C1 segment of cervical spinal cord (tissue), 14 donors: ENCODE measurements at places on chromosomes 13 and 19.

DNA sequence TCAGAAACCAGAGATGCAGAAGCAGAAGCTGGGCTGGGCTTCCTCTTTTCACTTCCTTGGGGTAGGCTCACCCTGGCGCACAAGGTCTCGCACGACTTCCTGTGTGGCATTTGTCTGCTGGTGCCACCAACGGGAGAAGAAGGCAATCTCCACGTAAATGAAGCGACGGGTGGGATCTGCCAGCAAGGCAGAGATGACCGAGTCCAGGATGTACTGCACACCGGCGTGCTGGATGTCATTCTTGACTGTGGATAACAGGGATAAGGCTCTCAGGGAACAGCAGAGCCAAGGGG is 1.3 kb downstream of the MAN2B1 start:
- peak; percentile 45 for DNase-seq

DNA sequence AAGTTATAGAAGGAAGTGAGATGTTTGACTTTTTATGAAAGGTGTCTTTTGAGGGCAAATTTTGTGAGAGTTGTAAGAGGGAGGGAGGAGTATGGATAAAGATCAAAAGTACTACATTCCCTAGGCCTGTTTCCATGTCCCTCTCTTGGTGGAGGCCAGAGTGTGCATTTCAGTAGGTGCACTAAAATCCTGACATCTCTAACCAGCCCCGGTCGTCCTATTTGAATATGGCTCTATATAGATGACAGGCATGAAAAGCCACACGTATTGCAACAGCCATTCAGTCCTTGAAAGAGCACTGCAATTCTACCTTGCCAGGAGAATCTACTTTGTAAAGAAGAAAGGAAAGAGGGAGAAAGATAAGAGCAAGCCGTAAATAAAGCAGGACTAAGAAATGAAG is 510.1 kb downstream of the IRS2 start:
- DNase-seq, result no peak

DNA sequence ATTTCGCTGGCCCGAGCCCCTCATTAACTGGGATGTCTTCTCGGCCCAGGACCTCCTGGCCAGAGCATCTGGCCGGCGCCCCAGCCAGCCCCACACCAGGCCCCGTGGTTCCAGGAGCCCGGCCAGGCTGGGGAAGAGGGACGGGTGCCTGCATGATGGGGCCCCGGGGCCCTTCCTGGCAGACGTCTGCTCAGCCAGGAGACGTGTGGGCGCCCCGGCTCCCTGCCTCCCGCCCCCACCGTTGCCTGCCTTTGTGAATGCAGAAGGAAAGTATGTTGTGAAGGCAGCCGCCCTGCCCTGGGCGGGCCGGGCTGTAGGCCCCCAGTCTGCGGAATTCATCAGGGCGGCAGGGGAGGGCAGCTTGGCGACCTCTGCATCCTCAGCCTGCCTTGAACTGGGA is 4.4 kb upstream of the COMP start:
- peak; percentile 58 for DNase-seq

DNA sequence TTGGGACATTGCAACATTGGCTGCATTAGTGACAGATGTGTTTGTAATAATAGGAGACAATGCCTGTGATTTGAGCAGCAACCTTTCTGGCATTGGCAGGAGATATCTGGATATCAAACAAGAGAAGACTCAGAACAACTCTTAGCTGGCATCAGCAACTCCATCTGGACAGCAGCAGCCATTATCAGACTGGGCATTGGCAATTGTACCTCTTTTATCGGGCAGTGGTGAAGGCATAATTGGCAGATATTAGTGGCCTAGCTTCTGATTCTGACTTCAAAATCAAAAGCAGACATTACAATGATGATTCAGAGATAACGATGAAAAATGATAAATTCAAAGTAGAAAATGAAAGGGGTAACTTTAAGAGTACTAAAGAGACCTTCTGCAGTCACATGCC is 1193.7 kb downstream of the EFNB2 start:
- DNase-seq, result no peak

GRCh38 chr13:106573284-106573846 is 5.4 kb upstream of the ARGLU1 start:
- no peak for DNase-seq

- DNase-seq, result no peak
Measured at GRCh38 chr19:35059006-35059798, 17.7 kb downstream of the HPN start.

DNA sequence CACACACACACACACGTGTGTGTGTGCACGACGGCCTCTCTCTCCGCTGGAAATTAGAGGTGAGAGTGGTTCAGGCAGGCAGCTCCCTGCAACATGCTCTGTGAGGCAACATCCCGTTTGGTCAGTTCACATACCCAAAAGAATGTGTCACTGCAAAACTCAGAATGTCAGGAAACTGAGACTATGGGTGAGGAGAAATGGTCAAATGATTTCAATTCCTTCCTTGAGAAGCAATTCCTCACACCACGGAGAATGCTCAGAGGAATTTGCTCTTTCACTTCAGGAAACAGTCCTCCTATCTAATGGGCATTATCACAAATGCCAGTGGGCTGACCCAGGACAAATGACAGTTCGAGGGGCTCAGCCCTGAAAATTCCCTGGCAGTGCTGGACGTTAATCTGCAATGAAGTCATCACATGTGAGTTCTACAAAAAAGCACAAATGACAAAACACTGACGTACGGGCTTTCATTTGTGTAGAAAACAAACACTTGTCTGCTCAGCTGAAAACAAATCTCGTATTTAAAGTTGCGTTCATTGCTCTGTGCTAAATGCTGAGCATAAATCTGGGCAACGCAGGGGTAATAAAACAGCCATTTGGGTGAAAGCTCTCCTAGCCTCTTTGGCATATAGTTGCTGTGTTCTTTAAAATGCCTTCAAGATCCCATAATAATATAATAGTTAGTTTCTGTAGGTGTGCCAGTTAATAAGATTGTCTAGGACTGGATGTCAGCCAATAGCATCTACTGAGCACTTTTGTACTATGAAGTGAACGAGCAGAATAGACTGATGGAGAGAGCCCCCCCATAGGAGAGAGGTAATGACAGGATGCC is 18.6 kb upstream of the LATS2 start:
- no peak for DNase-seq

DNA sequence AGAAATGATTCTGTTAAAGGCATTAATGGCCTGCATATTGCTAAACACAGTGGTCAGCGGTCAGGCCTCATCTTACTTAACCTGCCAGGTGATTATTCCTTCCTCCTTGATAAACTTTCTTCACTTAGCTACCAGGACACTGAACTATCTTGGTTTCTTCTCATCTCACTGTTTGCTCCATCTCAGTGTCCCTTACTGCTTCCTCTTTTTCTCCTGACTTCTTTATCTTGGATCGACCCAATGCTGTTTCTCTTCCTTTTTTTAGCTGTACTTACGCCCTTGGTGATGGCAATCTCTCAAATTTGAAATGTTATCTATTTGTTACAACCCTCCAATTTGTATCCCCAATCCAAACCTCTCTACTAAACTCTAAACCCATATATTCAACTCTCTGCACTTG is 7.8 kb upstream of the CLC start:
- DNase-seq, result no peak

DNA sequence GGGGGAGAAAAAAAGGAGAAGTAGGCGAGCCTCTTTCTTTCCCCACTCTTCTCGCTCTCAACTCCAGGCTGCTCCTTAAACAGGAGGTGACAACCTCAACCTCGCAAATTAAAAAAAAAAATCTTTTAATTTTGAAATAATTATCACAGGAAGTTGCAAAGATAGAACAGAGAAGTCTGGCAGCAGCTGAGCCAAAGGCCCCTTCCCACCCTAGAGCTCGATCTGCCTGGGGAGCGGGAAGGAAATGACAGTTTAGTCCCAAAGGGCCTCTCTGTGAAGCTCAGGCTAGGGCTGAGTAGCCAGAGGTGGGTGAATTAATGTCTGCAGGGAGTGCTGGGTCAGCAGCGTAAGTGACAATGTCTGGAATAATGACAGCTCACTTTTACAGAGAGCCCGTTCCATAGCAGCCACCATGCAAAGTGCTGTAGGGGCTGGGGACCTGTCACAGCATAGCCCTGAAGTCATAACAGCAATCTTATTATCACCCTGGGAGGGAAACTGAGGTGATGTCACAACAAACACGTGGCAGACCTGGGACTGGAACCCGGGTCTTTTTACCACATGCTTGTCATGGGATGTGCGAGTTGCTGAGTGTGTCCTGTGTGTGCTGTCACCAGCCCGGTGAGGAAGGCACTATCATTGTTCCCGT is 8.8 kb upstream of the CD22 start:
- no peak for DNase-seq

GRCh38 chr19:11014403-11014911 is 53.6 kb downstream of the SMARCA4 start:
- DNase-seq, result no peak

DNA sequence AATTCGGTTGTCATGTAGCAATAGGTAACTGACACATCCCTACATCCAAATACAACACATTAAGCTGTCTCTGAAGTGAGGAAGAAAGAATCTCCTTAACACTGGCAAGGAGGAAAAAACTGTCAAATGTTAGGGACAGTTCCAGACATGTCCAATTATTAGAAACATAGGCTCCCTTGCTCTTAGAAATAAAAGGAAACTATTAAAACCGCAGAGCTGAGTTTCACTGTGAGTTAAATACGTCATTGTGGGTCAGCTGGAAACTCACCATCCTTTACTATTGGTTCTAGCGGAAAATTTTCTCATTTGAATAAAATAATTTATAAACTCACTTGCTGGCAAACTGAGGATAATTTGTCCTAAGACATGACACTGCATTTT is 40.7 kb downstream of the STARD13 start:
- DNase-seq, result no peak

GRCh38 chr13:65613004-65613403 is 1617.1 kb downstream of the PCDH9 start:
- no peak for DNase-seq

DNA sequence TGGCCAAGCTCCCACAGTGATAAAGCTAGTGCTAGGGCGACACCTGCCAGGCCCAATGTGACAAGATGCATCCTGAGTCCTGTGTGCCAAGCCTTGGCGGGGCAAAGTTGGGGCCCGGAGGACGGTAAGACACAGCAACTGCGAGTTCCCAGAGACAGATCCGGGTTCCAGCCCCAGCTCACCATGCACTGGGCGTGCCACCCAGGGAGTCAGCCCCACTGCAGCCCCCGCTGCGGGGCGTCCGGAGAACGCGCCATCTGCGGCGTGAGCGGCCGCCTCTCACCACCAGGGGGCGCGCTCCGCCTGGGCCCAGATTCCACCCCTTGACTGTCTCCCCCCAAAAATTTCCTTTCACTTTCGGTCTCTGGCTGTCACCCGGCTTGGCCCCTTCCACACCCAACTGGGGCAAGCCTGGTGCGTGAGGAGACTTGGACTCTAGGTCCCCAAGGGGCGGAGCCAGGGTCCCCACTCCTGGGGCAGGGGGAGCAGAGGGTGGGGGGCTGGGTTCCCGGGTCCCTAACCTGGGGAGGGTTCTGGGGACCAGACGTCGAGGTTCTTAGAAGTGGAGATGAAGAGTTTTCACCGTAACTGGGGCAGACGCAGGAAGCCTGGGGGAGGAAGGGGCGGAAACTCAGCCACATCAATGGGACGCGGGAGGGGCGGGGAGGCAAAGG is at the start of gene FLT3LG:
FLT3LG (plus strand) TSS at position 348 of the 674 bp plus-strand sequence. CDS start 425 bp downstream, outside the sequence.
- peak; percentile 44 for DNase-seq

DNA sequence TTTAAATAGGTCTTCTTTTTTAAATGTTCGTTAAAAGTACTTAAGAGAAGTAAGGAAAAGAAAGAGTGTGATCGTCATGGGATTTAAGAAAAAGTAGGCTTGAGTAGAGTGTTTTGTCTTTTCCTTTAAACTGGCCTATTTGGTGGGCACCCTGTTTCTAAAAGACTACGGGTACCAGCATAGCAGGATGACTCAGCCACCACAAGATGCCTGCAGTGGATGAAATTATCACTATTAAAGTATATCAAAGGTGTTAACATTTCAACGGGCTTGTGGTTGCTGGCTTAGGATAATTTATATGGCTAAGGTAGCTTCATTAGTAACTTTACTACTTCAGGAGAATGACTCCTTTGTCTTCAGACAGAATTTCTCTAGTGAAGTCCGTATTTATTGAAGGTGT is 112.6 kb downstream of the STARD13 start:
- no peak for DNase-seq

DNA sequence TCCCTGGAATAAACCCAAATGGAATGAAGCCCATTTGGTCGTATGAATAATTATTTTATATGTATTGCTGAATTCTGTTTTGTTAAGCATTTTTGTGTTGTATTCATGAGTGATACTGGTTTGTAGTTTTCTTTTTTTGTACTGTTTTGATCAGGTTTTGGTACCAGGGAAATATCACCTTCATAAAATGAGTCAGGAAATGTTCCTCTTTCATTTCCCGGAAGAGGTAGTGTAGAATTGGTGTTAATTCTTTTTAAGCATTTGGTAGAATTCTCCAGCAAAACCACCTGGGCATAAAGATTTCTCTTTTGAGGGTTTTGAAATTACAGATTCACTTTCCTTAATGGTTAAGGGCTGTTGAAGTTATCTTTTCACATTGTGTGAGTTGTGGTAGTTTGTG is 13.3 kb downstream of the SPATA13 start:
- DNase-seq, result no peak

DNA sequence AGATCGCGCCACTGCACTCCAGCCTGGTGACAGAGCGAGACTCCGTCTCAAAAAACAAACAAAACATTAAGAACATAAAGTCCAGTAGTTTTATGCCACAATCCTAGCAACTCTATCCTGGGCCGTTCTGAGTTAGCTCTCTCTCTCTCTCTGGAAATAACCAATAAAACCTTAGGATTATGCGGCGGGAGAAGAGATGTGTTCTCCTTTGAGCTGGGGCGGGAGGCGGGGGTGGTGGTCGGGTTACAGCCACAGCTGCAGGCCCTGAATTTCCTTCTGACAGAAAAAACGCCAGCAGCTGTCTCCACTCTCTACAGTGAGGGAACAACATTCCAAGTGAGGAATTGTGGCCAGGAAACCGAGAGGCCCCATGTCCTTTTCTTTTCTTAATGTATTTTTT is 9.1 kb upstream of the PNMA8A start:
- DNase-seq, result no peak

- no peak for DNase-seq
Measured at GRCh38 chr13:32022311-32022710, 9.3 kb upstream of the FRY start.

GRCh38 chr19:29514525-29515232 is 11.1 kb upstream of the VSTM2B start:
- no peak for DNase-seq

DNA sequence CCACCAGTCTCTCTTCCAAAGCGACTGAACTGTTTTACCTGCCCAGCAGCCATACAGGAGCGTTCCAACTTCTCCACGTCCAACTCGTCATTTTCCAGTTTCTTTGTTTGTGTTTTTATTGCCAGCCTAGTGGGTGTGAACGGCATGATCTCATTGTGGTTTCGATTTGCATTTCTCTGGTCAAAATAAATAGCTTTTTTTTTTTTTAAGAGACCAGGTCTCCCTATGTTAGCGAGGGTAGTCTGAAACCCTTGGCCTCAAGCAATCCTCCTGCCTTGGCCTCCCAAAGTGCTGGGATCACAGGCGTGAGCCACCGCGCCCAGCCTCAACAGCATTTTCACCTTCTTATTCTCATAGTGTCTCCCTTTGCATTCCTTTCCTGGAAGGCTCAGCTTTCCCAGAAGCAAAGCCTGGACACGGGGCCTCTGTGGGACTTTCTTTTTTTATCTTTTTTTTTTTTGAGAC is 4.2 kb upstream of the JSRP1 start:
- no peak for DNase-seq

GRCh38 chr19:32843716-32844245 is 25.8 kb downstream of the SLC7A9 start:
- no peak for DNase-seq

GRCh38 chr13:101289764-101290163 is 126.5 kb downstream of the NALCN start:
- DNase-seq, result no peak
